ENCODE measurements at places on chromosomes 5 and 9. TPM values are rescaled to one million over a fixed set of nuclear protein-coding genes. Genes with fewer than 3 reads are reported as not detected.

Gene SLC34A1
- not detected for total RNA-seq

Gene DNM1
- 0.54 TPM for total RNA-seq

Gene MYOT
- total RNA-seq = not detected

Gene IRGM
- not detected for total RNA-seq

Gene GLRA1
- total RNA-seq = not detected

All from cardiac atrium fibroblast (primary cell).